ENCODE measurements at places on chromosomes 12 and 14.

DNA sequence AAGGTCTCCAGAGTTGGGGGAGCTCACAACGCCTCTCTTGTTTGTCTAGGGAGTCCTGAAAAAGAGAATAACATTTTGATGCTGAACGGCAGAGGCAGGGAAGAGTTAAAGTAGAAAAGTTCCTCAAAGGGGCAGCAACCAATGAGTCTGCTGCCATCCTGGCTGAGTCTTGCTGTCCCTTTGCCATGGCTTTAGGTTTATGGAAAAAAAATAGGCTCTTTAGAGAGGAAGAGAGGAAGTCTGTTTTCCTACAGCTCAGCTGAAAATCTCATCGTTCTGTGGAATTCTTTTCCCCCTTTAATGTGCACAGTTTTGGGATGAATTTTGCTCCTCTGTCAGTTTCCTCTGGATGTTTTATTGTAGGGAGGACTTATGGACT, 314.8 kb upstream of the TBX3 start:
- no peak for DNase-seq

GRCh38 chr14:53840444-53840843, 116.2 kb downstream of the BMP4 start:
- DNase-seq: no peak

DNA sequence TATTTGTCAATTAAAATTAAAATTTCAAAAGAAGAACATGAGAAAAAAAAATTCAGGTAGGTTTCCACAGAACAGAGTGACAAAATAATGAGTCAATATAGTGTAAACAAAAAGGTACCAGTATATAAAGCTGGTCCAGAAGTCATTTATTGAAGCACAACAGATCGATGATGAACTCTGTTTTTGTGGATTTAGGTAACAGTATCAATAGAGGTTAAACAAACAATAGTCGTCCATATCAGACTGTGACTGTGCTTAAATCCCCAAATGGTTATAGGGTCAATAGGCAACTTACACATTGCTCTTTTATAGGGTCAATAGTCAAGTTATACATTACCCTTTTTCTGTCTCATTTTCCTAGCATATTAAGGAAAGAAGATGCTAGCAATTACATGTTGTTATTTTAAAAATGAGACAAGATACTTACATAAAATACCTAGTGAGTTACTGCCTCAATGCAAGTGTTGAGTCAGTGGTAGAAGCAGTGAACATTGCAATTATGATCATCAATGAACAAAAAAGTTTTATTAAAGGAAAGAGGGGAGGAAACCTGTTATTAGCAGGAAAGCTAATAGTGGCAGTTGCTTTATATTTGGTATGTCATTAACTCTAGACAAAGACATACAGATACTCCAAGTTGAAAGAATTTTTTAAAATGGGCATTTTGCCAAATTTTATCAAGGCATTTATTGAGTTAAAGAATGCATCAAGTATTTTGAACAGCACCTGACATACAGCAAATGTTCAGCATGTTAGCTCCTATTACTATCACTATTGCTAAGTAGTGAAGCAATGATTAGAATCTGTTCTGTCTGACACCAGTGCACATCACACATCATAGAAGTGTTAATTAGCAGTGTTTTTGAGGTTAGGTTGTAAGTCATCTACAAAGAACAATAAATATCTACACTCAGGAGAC, 102.9 kb downstream of the CCER1 start:
- DNase-seq: no peak

DNA sequence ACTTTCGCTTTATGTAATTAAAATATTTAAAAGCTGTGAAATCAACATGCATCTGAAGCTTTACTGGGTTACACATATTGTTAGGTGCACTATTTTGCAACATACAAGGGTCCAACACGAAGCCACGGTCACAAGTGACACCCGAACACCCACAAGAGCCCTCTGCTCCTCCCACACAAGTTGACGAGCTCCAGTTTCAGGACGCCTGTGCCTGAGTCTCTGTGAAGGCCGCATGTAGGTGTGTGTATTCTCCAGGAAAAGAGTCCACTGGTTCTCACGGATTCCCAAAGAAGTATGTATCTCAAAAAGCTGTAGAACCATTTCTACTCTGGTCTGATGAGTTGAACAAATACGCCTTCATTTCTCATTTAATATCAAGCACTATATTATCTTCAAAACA, 12.0 kb downstream of the SLC15A4 start:
- no peak for DNase-seq

GRCh38 chr12:109739747-109740693, 26.4 kb downstream of the FAM222A start:
- no peak for DNase-seq

DNA sequence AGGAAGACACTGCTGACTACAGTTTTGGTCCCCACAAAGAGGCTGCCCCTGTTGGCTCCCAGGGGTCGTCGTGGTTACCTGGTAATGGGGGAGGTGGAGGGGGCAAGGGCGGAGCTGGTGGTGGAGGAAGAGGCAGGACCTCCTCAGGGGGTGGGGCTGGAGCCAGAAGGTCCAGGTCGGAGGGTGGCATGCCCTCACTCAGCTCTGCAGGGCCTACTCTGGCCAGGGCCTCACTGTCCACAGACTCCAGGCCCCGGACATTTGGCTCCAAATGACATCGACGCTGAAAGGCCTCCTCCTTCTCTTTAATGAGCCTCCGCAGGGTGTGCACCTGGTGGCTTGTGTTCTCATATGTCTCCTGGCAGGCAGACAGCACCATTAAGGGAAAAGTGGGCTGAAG, 28.5 kb downstream of the PRPF40B start:
- DNase-seq: no peak

Data from coronary artery (tissue), 2 donors.